ENCODE measurements at places on chromosomes 6 and 20.

DNA sequence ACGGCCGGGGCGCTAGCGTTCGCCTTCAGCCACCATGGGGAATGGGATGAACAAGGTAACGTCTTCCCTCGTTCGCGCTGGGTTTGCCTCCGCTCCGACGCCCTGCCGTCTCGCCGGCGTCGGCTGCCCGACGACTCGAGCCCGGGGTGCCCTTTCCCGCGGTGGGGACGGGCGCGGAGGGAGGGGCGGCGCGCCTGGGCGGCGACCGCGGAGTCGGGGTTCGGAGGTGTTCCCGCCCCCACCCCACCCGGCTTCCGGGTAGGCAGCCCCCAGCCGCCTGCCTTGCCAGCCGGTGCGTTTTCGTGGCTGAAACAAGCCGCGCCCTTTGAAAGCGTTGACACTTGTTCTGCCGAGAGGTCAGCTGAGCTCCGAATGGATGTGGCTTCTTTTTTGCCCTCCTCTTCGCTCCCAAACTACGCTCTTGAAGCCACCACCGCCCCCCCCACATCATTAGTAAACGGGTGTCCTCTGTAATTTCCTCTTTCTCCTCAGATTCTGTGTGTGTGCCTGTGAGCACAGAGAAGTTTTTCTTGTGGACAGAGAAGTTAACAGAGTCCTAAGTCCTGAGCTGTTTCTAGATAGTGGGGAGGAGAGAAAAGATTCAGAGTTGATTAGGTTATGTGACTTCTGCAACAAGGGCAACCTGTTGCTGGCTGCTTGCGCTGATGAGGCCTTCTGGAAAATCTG is 362 bp downstream of the DUSP22 start:
- peak; percentile 62 for DNase-seq

DNA sequence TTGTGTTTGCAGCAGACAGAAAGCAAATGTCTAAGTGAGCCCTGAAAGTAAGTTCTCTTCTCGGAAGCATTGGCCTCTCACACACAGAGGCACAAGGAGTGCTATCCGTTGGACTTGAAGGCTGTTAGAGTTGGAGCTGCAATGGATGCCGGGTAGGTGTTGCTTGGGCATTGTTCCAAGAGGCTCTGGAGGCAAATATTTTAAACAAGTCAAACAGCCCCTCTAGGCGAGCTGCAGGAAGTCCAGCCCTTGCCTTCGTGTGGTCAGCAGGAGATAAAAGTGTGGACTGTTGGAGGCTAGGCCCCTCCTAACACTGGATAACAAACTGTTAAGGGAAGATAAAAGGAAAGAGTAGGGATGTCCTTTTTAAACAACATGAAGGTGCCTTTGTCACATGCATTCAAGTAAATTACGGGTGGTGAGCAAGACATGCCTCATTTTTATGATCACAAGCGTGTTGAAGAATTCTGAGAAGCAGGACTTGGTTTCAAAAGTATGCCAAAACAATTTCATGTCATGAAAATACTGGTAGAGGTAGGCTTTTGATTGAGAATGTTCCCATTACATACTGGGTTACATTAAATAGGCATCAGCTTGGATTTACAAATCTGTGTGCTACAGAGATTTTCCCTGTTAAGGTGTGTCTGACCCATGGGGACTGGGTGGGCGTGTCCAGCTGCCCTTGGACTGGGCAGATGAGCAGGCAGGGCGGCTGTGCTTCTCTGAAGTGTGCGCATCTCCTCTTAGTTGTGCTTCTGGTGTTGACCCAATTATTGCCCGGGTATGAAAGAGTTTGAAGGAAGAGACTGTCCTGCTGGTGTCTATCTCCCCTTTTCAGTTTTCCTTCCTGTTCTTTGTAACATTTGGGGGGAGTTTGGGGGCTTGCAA is 57.5 kb downstream of the RREB1 start:
- DNase-seq: no peak

GRCh38 chr6:11424395-11425034 is 113.0 kb upstream of the TMEM170B start:
- no peak for DNase-seq

- DNase-seq: no peak
Measured at GRCh38 chr20:9035126-9035525, 33.8 kb upstream of the PLCB4 start.

GRCh38 chr6:27864906-27865849 is 47.0 kb downstream of the OR2B2 start:
- peak; percentile 46 for DNase-seq

GRCh38 chr6:71197780-71198179 is 90.8 kb upstream of the OGFRL1 start:
- DNase-seq: no peak

DNA sequence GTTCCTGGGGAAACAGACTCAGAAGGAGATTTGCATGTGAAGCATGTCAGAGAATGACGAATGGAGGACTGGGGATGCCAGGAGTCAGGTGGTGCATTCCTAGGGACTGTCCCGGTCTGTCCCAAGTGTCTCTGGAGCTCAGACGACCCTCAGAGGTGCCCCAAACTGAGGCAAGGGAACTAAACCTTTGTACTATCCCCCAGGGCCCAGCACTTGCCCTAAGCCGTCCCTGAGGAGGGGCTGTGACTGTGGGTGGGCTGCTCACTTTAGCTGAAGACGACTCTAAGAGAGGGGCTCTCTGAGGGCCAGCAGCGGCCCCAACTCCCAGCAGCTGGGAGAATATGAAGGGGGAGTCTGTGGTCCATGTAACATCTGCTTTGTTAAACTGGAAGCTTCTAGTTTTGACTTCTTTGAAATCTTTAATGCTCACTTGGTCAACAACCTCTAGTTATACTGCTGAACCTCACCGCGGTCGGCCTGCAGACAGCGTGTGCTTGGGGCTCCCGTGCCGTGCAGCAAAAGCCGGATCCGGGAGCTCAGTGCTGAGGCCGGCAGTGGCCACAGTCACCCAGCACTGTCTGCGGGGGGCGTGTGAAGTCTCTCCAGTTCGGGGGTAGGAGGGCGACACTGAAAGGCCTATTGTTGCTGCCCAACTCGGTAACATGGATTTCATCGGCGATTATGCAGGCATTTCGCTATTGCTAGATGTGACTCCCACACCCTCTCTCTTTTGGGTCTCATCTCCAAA is 34.2 kb downstream of the TUBB2B start:
- DNase-seq: no peak

DNA sequence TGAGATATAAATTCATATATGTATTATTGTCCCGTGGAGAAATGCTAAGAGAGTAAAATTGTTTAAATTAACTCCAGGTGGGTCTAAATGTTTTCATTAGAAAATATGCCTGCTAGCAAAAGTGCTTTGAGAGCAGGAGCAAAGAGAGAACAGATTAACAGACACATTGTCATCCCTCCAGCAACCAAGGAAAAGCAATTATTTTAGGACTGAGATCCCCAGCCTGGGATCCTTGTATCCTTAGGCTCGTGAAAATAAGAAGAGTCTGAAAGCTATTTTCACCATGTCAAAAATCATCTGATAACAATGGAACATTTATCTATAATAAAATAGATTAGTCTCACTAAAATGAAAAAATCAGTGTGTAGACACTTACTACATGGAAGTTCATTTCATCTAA is 11.5 kb upstream of the MRS2 start:
- DNase-seq: no peak

GRCh38 chr6:151399679-151400078 is 8.3 kb upstream of the ZBTB2 start:
- DNase-seq: no peak

DNA sequence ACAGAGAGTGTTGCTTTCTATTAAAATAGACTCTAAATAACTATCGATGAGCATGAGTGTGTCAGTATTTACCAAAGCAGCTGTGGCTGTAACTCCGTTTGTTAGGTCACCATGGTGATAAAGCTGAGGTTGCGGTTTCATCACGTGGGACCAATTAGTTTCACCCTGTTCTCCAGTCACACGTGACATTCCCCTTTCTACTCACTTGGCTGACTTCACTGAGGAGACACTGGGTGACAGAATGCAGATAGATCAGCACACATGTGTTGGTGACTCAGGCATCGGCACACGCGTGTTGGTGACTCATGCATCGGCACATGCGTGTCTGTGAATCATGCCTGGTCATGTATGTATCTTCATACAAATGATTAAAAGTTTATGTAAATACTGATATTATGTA is 285.4 kb downstream of the THBS2 start:
- no peak for DNase-seq

GRCh38 chr6:32147401-32148132 is 4.2 kb downstream of the PRRT1 start:
- no peak for DNase-seq

GRCh38 chr6:31815025-31815838 is at the start of the genes HSPA1A and HSPA1L:
Gene HSPA1A (plus strand): TSS chr6:31815543. CDS start chr6:31815757, 214 bp downstream.
Gene HSPA1L (minus strand): TSS chr6:31815283. CDS start chr6:31811972, 3,311 bp downstream.
- DNase-seq: peak; percentile 45

DNA sequence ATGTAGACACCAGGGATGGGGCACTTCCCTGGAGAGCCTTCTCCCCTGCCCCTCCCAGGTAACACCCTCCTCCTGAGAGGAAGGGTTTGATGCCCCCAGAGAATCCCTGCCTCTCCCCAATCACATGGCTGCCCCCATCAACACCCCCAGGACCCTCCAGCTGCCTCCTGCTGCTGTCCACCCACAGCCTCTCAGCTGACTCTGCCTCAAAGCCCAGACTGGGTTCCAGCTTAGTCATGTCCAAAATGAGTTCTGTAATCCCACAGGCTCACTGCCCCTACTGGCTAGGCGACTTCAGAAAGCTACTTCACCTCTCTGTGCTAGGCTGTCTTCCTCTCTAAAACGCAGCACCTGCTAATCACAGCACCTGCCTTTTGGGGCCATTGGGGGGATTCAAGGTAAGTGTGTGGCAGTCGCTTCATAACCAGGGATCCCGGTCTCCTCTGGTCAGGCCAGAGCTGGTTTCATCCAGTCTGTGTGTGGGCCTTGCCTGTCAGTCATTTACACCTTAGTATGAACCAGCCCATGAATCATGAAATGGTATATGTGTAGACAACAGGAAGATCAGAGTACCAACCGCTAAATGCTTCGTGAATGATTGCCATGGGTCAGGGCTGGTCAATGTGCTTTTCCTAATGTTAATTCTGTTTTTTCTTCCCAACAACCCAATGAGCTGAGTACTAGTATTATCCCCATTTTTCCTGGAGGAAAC is 40.4 kb downstream of the TFEB start:
- no peak for DNase-seq

DNA sequence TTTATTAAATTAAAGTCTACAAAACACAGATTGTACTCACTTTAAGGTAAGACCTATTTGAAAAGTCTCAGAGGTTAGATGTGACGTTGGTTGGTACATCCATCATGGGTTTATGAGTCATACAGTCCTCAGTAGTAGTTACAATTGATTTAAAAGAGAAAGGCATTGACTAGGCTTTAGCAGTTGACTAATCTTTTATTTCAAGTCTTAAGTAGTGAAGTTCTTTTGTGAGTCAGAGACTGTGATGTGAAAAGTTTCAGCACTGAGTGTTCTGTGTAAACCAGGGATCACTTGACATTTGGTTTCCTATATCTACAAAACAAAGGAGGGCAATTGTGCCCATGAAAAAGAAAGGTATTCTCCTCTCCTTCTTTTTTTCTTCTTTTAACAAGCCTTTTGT is 221.3 kb downstream of the GRIK2 start:
- no peak for DNase-seq
